ENCODE measurements at places on chromosomes 7 and 10.

DNA sequence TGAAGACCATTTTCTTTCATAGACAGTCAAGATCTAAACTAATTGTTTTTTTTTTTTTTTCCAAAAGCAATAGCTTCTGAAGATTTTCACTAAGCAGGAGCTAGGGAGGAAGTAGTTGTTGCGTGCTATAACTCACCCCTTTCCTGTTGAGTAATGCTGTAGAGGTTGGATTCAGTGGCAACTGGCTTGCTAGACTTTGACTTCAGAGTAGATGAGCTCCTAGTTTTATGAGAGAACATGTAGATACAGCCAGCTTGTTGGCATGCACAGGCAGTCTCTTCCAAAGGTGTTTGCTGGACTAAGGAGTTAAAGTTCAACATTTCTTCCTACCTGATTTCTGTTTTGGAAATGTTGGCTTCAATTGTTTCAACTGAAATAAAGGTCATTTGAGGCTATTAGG lies 66.2 kb upstream of the MXI1 start:
- DNase-seq, result no peak

- DNase-seq, result no peak
These were observed 27.2 kb downstream of the ADCYAP1R1 start for GRCh38 chr7:31079126-31079823.

DNA sequence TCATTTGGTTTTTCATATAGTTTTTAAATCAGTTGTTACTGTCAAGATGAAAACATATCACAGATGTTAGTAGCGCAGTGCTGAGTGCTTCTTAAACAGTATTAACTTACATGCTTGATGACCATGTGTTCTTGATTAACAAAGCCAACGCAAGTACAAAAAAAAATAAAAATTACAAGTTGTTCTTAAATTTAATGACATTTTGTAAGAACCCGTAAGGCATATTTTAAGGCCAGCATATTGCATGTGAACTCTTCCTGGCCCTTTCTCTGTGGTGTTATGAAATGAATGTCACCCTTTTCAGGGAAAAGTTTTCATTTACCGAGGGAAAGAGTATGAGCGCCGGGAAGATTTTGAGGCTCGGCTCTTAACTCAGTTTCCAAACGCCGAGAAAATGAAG lies 140.4 kb upstream of the NPS start:
- DNase-seq, result no peak

GRCh38 chr10:7561216-7561893 lies 105.4 kb downstream of the ITIH5 start:
- DNase-seq, result no peak

- no peak for DNase-seq
These were observed 14.1 kb downstream of the TMEM72 start for GRCh38 chr10:44925224-44925623.

GRCh38 chr10:89119651-89120050 lies 87.5 kb downstream of the CH25H start:
- no peak for DNase-seq

DNA sequence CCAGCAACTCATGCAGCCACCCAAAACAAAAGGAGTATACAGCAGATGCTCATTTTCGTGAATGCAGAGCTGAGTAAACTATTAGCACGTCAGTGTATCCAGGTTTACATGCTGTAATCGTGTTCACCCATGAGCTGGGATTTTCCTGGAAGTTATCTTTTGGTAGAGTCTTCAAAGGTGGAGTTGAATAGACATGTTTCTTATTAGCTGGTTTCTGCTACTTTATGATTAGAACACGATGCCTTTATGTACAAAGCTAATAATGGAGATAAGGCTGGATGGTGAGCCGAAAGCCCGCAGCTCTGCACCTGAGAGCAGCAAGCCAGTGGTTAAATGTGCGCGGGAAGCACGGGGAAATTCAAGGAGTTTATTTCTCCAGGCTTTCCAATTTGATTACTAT lies 123.8 kb downstream of the ADARB2 start:
- DNase-seq, result peak; percentile 30

All from right atrium auricular region (tissue), 2 donors.